NCI-H748 treated with DMSO at 0.1 percent for 48 hours (cell line): ENCODE measurements at places on chromosomes 7 and 10.

DNA sequence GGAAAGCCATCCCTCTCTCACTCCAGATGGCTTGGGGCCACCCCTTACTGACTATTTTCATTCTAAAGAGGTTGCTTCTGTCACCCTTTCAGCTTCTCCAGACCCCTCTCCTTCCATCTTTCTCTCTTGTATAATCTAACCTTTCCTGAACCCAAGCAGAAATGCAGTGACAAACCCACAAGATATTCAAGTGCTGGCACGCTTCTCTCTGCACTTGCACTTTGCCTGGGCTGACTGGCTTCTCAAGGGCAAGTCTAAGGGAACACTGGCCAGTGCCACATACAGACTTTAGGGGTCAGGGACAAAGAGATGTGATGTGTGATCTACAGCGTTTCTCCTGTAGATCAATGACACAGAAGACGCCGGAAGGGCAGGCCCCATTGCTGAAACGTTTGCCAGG is 150.4 kb upstream of the LANCL2 start:
- DNase-seq = no peak

DNA sequence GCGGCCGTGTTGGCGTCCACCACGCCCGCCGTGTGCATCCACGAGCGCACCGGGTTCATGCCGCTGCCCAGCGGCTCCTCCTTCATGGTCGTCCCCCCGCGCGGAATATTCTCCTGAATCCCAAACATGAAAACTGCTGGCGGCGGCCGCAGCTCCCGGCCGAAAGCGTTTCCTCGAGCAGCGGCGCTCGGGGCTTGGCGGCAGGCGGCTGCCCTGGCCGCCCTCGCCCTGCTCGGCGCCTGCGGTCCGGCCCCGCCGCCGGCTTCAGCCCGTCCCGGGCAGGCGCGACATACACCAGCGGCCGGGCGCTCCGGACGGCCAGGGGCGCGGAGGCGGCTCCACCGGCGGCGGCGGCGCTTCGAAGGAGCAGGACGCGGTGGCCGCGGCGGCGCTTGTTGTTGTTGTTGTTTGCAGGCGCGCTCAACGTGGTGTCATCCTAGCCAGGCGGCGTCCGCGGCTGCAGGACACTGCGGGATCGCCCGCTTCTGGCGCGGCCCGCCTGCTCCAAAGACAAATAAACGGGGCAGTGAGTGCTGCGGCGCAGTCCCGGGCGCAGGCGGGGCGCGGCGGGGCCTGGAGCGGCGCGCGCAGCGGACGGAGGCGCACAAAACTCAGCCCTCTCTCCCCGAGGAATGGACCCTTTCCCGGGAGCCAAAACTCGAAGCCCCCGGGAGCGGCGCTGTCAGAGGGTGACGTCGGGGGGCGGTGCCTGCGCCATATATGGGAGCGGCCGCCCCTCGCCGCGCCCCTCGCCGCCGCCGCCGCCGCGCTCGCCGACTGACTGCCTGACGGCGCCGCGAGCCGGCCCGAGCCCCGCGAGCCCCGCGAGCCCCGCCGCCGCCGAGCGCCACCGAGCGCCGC is at the start of gene EBF3:
Gene EBF3, minus strand, starts transcription at position 634 of the 861 bp plus-strand sequence. Its CDS starts 506 bp downstream, at position 128.
- DNase-seq = peak; percentile 63

DNA sequence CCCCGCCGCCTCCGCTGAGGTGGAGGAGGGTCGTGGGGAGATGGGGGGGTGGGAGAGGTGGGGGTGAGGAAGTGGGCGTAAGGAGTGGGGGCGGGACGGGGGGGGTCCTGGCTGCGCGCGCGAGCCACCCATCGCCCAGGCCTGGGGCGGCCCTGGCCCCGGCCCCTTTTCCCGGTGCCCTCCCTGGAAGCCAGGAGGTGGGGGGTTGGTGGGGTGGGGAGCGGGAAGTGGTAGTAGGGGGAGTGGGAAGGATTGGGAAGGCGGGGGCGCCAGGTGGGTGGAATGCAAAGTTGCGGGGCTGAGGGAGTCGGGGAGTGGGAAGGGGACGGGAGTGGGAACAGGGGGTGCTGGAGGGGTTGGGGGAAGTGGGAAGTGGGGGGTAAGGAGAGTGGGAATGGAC is 319 bp upstream of the MMD2 start:
- DNase-seq = no peak

- no peak for DNase-seq
These were observed 10.2 kb downstream of the CYP26A1 start for GRCh38 chr10:93083743-93084539.

DNA sequence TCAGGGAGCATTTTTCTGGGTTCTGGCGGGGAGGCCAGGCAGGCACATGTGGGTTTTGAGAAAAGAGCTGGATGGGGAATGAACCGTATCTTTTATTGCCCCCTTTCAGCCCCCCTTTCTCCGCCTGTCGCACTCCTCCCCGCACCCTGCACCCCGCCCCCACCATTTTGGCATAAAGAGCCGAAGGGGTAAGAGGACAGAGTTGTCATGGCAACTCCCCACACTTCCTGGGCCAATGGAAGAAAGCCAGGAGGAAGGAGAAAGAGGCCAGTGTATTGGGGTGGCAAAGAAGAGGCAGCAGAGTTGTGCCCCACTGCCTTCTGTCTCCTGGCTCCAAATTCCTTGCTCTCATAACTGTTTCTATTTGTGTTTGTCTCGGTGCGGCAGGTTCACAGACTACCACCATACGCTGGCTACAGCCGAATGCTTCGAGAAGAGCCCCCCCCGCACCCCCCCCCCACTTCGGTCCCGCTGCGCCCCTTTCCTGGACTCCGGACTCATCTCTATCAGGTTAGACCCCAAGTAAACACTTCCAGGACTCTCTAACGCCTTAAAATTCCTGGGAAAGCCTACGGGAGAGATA is 3.4 kb downstream of the KCNIP2 start:
- peak; percentile 16 for DNase-seq

- no peak for DNase-seq
These were observed 25.2 kb upstream of the APBB1IP start for GRCh38 chr10:26412932-26413331.

DNA sequence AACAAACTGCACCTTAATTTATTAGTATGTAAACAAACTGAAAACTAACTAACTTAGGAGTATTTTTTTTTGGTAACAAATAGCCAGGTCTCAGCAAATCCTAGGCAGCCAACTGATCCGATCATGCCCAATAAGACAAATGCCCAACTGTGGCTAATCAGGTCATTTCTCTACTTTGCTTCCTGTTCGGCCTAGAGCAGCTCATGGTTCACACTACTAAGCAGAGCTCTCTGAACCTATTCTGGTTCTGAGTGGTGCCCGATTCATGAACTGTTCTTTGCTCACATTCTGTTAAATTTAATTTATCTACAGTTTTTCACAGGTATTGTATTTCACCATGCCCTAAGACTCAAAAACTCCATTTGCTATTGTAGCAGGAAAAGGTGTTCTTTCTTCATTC is 55.1 kb downstream of the CCDC3 start:
- DNase-seq = no peak
